NAMALWA (cell line): ENCODE measurements at places on chromosomes 6 and 20.

- DNase-seq = no peak
Measured at GRCh38 chr6:107409942-107410341, 49.4 kb downstream of the PDSS2 start.

DNA sequence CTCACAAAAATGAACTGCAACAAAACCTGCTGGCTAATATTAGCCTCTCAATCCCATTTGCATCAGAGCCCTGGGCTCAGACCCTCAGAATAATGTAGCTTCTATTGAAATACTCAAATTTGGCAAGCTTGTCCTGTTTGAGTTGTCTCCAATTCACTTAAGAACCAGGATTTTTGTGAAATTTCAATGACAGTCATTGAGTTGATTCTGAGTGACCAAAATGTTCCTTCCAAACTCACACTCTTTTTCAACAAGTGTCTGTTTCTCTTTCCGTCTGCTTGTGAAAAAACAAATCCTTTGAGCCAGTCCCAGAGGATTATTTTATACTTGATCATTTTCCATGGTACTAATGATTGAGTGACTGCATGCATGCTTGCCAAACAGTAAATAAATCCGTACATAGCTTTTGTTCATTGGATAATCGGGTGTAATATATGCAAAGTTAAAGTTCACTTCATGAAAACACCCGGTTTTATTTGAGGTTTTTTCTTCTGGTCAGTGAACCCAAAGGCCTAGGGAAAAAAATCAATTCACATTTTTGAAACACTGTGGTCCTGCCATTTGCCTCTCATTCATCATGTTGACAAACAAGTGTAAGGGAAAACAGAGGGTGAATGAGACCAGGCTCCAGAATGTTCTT, 16.4 kb upstream of the SLC22A2 start:
- no peak for DNase-seq

DNA sequence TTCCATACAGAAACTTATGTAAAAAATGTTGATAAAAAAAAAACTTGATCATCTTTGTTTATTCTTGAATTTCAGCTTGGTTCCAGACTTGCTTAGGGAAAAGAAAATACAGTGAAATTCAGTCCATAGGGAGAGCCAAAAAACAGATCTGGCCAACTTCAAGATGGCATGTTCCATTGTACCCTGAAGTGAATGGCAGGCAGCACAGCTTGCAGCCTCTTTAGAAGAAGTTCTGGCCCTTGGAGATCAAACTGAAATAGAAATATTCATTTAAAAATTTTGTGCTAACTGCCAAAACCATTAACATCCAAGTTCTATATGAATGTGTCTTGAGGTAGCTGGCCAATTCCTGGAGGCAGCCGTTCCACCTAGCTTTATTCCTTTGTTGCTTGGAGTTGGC, 448.4 kb downstream of the EPM2A start:
- DNase-seq = no peak

DNA sequence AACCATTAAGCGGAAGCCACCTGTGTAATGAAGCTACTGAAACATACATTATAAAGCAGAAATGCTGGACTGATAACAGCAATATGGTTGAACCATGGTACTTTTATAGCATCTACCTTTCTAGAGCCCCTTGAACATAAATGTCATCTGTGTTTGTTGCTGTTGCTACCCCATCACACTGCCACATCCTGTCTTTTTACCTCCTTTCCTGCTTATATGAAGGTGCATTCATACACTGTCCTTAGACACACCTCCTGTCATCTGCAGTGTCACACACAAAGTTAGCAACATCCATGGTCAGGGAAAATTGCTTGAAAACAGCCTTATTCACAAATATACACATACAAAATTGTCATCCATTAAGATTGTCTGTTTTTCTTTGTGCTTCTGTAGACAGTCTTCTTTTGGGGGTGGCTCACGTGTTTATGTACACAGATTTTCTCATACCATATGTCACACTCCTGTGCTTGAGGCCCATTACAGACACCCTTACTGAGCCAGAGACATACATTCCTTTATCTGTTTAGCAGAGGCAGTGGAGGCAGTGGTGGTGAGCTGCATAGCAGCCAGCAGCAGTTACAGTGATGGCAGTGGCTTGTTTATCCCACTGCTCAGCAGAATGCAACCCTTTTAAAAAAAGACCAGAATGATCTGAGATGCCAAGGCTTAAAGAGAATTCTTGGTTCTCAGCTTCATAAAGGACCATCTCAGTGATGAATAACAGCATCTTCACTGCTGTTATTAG, 25.9 kb downstream of the C6orf62 start:
- DNase-seq = no peak

DNA sequence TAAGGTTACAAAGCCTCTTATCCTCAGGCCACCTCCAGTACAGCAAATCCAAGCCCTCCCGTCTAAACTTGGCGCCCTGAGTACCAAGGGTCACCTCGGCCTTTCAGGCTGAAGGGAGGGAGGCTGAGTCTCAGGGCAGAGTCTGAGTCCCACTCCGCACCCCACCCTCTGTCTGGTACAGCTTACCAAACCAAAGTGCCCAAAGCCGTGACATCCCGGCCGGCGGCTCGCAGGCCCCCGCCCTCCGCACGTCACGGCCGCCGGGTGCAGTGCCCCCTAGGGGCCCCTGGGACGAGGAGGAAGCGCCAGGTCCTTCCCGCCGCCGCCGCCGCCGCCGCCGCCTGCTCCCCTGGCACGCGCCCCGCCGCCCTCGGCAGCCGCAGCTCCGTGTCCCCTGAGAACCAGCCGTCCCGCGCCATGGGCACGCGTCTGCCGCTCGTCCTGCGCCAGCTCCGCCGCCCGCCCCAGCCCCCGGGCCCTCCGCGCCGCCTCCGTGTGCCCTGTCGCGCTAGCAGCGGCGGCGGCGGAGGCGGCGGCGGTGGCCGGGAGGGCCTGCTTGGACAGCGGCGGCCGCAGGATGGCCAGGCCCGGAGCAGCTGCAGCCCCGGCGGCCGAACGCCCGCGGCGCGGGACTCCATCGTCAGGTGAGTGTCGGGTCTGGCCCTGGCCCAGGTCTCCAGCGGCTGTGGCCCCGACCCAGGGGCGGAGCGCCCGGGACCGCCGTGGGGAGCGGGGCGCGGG, at the start of gene MTHFD1L:
Gene MTHFD1L, plus strand, starts transcription at position 297 of the 741 bp plus-strand sequence. Its CDS starts 121 bp downstream, at position 418.
- DNase-seq = peak; percentile 88

DNA sequence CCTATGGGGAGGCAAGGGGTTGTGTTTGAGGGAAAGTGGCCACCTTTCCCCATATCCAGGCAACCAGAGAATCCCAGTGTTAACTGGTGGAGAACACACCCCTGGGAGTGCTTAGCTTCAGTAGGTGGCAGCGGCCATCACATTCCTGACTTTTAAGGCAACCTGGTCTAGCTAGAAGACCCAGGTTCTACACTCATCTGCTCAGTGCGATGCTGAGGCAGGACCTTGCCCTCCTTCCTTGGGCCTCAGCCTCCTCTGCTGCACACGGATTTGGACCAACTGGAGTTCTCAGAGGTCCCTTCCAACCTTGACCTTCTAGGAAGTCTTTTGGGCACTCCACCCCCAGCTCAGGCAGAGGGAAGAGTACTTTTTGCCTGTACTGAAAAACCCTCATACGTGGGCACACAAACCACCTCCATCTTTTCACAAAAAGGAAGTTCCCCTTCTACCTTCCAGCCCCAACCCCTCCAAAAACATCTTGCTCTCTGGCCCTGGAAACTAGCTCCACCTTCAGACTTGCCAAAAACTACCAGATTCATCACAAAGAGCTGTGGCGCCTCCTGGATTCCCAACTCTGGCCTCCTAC, 2.9 kb downstream of the CCND3 start:
- peak; percentile 26 for DNase-seq

DNA sequence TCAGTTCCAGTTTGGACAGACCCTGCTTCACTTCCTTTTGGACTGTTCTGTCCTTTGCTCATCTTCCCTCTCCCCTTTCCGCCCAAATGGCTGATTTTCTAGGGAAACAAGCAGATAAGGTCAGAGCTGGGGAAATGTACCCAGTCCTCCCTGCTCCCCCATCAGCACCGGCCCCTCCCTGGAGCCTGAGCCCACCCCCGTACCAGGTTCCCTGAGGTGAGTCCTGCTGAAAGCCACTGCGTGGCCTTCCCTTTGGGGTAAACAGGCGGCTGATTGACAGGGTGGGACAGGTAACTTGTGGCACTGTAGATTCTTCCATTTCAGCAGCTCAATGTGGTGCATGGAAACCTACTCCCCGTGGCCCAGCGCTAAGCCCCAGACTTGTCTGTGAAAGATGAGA, 70.5 kb downstream of the NPEPL1 start:
- no peak for DNase-seq

DNA sequence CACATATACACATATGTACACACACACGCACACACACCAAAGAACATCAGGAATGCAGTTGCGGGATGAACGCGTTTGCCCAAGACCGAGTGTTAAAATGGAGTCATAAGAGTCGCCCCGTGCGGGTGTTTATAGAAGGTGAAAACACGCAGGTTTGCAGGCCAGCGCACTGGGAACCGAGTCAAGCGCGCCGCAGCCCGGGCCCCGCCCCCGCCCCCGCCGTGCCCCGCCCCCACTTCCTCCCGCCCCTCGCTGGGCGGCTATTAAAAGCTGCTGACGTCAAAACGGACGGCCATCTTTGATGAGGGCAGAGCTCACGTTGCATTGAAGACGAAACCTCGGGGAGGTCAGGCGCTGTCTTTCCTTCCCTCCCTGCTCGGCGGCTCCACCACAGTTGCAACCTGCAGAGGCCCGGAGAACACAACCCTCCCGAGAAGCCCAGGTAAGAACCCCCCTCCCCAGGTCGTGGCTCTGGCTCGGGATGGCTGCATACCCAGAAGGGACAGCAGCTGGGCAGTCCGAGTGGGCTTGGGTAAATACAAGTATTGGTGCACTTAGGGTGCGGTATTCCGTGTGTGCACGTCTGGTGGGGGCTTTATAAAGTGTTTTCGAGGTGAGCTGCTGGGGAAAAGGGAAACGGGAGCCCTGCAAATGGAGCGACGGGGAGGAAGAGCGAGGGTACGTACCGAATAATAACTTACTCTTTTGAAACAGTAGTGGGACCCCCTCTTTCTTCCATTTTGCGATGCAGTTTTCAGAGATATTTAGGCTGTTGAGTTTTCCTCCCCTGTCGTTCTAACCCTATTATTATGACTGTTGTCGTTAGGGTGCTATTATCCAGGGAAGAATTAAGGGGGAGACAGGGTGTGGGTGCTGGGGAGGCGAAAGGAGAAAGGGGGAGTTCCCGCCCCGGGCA, at the start of gene SNAP25:
Gene SNAP25, plus strand, starts transcription at position 295 of the 916 bp plus-strand sequence. CDS start 56,662 bp downstream, outside the sequence.
- DNase-seq = peak; percentile 70

- no peak for DNase-seq
Measured at GRCh38 chr20:56359212-56360132, 698 bp downstream of the FAM210B start.

DNA sequence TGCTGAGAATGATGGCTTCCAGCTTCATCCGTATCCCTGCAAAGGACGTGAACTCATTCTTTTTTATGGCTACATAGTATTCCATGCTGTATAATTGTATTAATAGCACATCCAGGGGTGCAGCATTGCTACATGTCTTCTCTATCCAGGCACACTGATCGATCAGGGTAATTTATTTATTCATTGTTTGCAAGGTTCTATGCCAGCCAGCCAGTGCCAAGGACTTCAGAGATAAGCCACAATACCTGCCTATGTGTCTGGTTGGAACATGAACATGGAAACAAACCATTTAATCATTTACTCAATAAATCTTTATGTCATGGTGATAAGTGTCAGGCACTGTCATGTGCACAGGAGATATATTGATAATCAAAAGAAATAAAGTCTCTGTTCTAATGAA, 5.8 kb upstream of the OR2B3 start:
- DNase-seq = no peak

DNA sequence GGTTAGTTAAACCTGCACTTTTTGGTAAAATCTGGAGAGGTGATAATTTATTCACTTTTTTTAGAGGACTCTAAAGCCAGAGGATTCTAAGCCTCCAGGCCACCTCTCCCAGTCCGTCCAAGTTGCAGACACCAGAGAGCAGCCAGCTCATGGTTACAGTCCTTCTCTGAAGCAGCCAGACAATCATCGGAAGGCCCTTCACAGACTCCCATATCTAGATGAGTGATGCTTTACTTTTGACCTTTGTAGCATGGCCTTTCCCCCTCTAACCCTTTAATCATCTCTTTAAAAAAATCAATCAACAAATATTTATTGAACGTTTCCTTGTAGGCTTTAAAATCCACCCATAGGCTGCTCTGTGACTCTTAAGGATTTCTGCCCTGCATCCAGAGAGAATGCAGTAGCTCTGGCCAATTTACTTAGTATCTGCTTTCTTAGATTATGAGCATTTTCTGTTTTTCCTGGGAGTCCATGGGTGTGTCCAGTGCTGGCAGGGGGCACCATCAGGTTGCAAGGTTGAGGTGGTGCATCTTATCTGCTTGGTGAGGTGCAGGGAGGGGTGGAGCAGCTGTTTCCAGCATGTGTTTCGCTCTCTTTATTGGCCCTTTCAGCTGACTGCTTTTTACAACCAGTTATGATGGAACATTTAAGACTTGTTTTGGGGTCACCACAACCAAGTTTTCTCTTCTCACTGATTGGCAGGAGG, 58.6 kb downstream of the JARID2 start:
- no peak for DNase-seq

GRCh38 chr6:158648682-158649131, 1.1 kb upstream of the SYTL3 start:
- no peak for DNase-seq

DNA sequence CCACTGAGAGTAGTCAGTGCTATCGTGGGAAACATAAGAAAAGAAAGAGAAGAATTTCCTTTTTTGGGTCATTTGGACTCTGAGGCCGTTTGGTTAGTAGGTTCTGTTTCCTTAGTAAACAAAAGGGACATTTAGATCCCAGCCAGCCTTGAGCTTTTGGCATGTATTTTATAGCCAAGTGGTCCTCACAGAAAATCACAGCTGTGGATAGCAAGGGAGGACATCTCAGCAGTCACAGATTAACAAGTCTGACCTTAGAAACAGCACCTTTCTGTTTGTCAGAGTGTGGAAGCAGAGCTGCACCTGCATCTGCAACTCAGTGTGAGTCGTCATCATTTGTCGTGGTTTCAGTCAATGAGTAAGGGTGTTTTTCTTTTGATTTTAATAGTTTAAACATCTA, 40.5 kb downstream of the FAM120B start:
- DNase-seq = no peak

- DNase-seq = no peak
Measured at GRCh38 chr6:165686596-165687365, 23.7 kb upstream of the PDE10A start.

- DNase-seq = no peak
Measured at GRCh38 chr6:134223796-134224420, 94.0 kb downstream of the SGK1 start.

GRCh38 chr6:83769413-83769812, 60.5 kb upstream of the SNAP91 start:
- no peak for DNase-seq

- no peak for DNase-seq
Measured at GRCh38 chr6:105711216-105711615, 308.3 kb upstream of the PREP start.
